GM12892 (cell line): ENCODE measurements at places on chromosomes 5 and 9.

- no peak for DNase-seq
Observed at GRCh38 chr9:2809692-2810419, 34.0 kb downstream of the PUM3 start.

DNA sequence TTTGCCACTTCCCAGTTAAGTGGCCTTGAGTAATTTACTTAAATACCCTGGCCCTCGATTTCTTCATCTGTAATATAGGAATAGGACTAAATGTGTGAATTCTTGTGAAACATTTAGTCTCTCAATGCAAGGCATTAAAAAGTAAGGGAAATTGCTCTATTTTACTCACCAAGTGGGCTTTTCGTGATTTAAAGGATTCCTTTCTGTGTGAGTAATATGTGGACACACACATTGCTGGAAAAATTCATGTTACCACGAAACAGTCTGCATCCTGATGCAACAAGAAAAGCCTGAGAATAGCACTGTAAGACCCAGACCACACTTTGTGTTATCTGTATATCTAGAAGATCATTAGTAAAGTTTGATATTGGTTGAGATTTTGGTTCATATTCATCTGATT is 1243.0 kb upstream of the CDH9 start:
- no peak for DNase-seq

DNA sequence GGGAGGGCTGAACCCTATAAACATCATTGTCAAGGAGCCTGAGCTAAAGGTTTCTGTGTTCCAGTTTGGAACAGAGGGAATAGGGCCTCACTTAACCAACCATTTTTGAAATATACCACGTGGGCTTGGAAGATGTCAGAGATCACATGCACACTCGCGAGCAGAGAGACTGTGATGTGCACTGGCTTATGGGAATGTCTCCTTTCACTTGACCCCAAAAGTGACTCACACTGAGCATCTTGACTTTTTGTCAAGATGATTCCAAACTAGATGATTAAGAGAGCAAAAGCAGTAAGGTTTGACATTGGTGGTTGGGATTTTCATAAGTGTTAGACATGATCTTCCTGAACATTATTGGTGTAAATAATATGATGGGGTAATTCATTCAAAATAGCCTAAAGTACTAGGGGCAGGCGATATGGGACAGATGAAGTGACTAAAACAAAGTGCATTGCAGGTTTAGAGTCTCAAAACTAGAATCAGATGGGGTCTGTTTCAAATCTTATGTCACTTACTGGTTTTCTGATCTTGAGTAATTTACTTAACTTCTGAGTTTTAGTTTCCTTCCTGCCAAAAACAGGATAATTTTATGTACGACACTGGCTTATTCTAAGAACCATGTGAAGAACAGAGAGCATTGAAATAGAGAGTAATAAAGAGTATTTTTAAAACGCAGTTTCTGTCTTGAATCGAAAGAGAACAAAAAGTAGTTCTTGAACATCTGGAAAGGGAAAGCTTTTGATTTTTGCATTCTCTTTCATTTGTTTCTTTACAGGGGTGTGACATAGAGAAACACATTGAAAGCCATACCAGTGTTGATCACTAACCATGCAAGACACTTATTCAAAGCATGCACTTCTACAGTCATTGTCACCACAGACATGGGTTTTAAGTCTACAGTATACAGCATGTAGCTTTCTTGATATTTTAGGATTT is 383.0 kb downstream of the DIRAS2 start:
- DNase-seq, result no peak

GRCh38 chr5:2371419-2371710 is 380.1 kb downstream of the IRX2 start:
- no peak for DNase-seq

DNA sequence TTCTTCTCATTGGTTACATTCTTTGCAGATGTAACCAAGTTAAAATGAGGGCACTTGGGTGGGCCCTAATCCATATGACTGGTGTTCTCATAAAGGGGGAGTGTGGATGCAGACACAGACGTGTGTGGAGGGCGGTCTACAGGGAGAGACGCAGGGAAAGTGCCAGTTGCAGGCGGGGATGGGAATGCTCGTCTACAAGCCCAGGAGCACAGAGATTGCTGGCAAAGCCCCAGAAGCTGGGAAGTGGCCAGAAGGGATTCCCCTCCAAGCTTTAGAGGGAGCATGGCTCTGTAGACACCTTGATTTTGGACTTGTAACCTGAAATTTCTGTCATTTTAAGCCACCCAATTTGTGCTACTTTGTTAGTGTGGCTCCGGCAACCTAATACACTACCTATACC is 96.8 kb upstream of the CTSL start:
- DNase-seq, result no peak

- no peak for DNase-seq
Observed at GRCh38 chr9:89592213-89592815, 12.5 kb upstream of the GADD45G start.

DNA sequence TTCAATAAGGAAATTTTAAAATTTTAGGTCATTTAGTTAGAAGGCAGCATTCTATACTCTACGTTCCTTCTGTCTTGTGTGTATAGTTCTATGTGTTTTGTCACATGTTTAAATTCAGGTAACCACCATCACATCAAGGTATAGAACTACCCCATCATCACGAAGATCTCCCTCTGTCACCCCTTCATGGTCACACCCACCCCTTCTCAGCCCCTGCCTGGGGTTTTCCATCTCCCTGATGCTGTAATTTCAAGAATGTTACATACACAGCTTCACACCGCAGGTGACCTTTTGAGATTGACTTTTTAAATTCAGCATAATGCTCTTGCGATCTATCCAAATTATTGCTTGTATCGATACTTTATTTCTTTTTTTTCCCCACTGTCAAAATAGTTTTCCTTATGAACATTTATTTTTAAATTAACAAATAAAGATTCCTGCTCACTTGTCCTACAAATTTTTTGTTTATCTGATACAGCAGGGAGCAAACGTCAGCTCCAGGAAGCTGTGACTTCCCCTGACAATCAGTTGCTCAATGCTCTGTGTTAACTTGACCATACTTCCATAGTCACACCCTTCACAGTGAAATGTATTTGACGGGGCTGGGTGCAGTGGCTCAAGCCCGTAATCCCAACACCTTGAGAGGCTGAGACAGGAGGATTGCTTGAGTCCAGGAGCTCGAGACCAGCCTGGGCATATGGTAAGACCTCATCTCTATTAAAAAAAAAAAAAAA is 10.2 kb downstream of the BTNL8 start:
- no peak for DNase-seq

- DNase-seq, result no peak
Observed at GRCh38 chr5:95823218-95823737, 752 bp upstream of the GLRX start.

DNA sequence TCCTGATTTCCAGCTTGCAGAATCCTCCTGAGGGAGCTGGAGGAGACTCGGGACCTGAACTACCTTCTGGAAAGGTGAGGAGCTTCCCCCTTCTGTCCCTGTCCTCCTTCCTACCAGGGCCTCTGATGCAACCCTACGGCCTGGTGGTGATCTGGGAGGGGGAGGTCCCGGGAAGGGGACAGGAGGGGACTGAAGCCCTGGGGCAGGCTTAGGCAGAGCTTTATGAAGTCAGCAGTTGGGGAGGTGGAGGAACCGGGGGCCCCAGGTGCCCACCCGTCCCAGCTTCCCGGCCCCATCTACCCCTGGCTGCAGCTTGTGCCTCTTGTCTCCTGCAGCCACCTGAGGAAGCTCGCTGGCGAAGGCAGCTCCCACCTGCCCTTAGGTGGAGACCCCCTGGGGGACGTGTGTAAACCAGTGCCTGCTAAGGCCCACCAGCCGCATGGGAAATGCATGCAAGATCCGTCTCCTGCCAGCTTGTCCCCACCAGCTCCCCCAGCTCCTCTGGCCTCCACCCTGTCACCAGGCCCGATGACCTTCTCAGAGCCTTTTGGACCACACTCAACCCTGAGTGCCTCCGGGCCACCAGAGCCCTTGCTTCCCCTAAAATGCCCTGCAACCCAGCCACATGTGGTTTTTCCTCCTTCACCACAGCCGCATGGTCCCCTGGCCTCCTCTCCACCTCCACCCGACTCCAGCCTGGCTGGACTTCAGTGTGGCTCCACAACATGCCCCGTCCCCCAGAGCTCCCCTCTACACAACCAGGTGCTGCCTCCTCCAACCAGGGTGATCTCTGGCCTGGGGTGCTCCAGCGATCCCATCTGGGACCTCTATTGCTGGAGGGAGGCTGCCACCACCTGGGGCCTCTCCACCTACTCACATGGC is 2.1 kb downstream of the SPATA31E1 start:
- DNase-seq, result no peak

DNA sequence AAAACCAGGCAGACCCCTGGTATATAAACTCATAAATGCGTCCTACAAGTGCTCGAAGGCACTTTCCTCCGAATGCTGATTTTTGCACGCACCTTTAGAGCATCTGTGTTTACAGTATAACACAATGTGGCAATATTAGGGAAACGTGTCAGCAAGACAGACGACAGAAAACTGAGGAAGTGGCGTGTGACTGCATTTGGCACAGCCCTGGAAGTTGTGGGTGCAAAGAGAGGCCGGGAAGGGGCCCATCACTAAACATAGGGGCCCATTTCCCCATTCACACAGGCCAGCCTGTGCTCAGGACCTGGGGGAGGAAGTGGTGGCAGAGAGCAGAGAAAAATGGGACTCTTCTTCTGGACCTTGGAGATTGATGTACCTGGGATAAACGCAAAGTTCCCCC is 48.2 kb downstream of the RASGEF1C start:
- no peak for DNase-seq
